ENCODE measurements at places on chromosomes 11 and 22.

DNA sequence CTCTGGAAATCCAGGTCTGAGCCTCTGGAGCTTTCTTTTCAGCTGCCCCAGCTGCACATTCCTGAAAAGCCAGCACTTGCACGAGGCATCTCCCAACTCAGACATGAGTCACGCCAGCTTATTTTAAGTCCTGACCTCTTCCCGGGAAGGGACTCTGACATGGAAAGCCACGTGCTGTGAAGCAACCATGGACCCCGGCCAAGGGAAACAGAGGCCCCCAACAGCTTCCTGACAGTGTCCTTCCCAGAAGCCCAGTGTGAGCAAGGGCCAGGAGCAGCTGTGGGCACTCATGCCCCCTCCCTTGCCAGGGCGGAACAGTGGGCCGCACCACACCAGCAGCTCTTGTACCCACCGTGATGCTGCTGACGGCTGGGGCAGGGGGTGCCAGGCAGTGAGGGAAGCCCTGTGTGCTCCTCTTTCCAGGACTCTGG lies 118.8 kb upstream of the CADM1 start:
- no peak for ATAC-seq

- ATAC-seq: no peak
Observed at GRCh38 chr11:83158357-83158786, 1.4 kb downstream of the PCF11 start.

DNA sequence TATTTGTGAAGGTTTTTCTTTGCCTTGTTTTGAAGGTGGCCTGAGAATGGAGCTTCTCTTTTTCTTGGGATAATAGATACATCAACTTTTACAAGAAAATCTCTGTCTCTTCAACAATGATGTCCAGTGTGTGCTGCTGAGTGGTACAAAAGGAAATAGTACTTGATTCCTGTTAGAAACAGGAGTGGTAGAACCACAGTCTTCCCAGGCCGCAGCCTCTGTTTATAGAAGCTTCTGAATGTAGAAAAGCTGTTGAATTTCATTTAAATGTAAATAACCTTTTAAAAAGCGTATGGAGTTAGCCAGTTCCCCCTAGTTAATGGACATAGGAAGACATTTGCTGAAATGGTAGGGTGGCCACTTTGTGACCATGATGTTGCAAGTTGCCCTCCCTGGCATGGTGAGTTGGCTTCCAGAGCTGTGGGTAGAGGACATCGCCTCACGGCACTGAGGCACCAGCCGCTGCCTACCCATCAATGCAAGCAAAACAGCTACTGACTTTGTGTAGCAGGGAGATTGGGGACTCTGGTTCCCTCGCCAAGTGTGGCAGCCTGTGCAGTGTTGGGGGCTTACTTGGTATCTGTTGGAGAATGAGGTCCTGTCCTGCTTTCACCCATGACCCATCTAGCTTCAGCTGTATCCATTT lies 31.6 kb downstream of the C11orf91 start:
- ATAC-seq: no peak

DNA sequence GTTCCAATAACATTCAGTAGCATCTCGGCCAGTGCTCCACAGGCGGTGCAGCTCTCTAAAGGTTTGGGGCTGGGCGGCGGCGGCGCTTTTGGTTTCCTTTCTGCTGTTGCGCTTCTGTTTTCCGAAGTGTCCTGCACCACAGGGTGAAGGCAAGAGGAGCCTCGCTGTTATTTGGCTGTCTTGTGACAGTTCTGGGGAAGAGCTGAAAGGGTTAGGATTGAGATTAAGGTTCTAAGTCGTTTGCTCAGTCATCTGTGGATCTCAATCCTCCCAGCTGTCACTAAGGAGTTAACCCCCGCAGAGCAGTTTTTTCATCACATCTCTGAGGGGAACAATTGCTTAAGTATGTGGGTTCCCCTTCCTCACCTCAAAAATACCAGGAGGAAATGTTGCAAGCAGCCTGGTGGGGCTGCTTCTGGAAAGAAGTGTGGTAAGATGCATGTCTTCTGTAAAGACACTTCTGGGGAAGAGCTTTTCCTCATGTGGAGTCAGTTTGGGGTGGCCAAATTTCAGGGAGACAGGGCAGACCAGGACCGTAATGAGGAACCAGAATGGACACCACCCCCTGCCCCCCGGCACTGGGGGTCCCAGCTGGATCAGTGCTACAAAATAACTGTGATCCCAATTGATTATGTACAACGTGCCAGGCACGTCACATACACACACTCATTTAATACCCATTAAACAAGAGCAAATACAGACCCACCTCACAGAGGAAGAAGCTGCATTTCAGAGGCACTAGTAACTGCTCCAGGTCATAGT lies 14.2 kb downstream of the TMEM121B start:
- ATAC-seq: no peak

GRCh38 chr11:65937766-65938165 lies 7.5 kb upstream of the TSGA10IP start:
- ATAC-seq: no peak

DNA sequence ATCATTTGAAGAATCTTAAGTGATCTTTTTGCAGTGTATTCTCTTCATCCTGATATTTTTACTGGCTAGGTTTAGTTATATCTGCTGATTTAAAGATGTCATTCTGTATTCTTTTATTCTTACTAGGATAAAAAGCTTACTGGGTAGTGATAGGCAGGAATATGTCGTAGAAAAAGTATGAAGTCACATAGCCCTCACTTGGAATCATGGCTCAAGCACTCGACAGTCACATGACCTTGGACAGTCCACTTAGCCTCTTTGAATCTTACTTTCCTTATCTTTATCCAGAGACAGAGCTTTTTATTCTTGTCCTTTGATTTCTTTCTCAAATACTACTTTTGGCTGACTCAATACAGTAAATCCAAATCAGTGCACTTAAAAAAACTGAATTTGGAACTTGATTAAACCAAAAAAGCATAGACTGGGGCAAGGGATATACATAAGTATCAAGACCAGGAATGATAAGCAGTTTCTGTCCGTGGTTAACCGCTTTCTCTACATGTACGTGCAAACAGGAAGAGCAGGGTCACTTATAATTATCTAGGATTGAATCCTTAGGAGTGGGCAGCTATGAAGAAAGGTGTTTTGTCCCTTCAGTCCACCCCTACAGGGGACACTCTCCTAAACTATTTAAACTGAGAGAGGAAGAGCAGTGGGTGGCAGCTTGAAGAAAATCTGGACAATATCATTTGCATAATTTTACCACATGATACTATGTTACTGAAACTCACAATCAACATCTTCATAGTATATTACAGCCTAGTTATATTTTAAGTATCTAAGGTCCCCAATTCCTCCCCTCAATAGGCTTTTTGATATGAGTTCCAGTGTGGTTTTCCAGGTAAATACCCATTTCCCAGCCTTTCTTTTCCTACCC lies 8.0 kb downstream of the MMP7 start:
- ATAC-seq: no peak

GRCh38 chr11:116901211-116901610 lies 63.8 kb upstream of the APOA1 start:
- no peak for ATAC-seq

DNA sequence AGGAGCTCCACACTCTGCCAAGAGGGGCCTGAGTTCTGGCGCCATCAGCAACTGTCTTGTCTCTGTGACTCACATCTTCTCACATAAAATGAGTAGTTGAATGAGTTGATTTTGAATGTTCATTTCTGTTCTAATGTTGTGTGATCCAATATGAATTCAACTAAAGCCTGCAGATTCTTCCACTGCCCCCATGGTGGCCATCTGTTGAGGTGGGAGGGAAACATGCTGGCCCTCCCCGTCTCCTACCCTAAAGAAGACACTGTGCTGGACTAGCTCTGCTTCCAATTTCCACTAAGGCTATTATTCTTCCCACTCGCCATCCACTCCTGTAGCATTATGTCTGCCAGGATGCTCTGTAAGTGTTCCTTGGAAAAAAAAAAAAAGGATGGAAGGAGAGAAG lies 555.6 kb upstream of the LARGE1 start:
- ATAC-seq: no peak

- ATAC-seq: no peak
Observed at GRCh38 chr11:96827164-96827563, 437.4 kb downstream of the JRKL start.

- no peak for ATAC-seq
Observed at GRCh38 chr11:21511835-21512440, 680.9 kb upstream of the ANO5 start.

GRCh38 chr11:115548878-115549528 lies 44.8 kb upstream of the CADM1 start:
- no peak for ATAC-seq

DNA sequence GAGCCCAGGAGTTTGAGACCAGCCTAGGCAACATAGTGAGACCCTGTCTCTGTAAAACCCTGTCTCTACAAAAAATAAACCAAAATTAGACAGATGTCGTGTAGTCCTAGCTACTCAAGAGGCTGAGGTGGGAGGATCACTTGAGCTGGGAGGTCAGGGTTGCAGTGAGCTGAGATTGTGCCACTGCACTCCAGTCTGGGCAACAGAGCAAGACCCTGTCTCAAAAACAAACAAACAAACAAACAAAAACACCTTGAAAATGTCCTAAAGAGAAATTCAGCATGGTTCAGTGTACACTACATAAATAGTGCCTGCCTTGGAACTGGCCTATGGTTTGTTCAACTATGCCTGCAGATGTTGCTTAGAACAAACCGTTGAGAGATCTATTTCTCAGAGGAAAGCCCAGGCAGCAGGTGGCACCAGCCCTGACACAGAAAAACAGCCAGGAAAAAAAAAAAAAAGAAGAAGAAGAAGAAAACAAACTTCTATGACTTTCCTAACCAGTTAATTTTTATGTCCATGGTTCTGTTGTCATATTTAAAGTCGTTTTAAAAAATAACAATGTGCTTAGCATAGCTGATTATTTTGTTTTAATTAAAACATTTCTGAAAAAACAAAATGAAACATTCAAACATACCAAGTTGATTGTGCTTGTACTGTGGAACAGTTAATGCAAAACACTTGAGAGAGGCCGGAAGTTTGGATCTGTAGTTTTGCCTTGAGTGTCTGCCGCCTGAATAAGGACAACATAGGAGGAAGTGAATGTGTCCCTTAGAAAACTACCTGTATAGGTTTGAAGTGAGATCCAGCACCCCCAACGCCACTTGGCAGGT lies 5.4 kb downstream of the KREMEN1 start:
- ATAC-seq: no peak

DNA sequence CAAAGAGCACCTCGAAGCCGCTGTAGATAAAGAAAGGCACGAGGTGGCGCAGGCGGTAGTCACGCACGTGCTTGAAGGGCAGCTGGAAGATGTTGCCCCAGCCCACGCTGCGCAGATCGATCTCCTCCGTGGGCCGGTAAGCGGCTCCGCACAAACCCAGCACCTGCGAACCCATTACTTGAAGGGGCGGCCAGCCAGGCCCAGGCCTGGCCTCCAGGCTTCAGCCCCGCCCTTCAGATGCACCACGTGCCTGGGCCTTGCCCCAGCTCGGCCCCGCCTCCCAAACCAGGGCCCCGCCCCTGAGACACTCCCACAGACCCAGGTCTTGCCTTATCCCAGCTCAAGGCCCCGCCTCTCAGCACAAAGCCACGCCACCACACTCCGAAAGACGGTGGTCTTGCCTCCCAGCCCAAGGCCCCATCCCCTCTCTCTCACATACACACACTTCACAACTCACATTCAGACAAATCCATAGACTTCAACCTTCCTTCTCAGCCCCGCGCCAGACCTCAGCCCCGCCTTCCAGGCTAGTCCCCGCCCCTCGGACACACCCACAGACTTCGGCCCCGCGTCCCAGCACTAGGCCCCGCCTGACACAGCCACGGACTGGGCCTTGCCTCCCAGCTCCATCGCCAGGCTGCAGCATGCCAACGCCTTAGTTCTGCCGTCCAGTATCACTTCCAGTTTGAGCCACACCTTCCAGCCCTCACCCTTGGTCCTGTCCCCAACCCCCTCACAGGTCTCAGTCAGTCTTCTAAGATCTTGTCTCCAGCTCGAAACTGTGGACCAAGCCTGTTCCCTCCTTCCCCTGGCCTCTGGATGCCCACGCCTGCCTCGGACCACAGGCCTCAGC lies 7.0 kb downstream of the UNC93B1 start:
- peak; percentile 58 for ATAC-seq

DNA sequence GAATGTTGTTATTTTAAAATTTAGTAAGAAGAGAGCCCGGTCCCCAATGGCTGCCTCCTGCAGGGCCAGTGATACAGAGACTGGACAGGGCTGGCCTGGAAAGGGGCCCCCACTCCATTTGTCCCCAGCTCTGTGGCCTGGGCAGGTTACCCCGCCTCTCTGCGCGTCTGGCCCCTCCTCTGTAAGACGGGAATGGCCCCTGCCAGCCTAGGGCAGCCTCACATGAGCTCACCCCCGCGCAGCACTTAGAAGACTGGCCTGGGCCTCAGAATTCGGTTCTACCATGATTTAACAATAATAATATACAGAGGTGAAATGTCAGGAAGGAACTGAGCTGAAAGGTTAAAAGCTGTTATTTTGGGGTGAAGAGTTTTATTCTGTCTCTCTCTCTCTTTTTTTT lies 1.3 kb downstream of the APOBEC3G start:
- no peak for ATAC-seq

GRCh38 chr22:25828422-25828821 lies 86.4 kb downstream of the MYO18B start:
- no peak for ATAC-seq

DNA sequence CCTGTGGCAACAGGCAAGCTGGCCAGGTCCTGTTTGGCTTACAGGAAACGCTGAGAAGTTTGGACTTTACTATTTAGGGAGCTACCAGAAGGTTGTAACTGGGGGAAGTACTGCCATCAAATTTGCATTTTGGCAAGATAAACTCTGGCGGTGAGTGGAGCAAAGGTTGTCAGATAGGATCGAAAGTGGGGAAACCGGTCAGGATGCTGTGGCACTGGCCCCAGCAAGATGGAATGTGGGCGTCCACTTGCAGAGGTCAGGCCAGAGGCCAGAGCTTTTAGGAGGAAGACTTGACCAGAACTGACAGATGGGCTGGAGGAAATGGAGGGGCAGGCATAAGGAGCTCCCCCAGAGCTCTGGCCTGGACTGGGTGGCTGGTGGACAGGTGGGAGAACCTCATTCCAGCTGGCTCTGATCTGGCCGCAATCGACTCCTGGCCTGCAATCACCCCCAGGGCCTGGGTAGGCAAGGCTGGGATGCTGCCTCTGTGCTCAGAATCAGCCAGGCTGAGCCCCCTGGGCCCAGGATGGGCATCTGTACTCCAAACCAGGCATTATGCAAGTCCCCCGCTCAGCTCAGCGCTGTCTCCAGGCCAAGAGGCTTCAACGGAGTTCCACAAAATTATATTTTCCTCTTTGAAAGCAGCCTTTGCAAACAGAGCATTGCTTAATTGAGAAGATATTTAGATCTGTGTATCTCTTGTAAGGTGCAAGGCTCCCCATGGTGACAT lies 178.3 kb upstream of the NECTIN1 start:
- ATAC-seq: no peak

GRCh38 chr11:12775955-12776354 lies 101.7 kb downstream of the TEAD1 start:
- no peak for ATAC-seq

GRCh38 chr11:60118338-60118737 lies 29.9 kb downstream of the MS4A2 start:
- ATAC-seq: no peak
